Bronchial epithelial cell (primary cell): ENCODE measurements at places on chromosomes 11 and 22. TPM values are rescaled to one million over a fixed set of nuclear protein-coding genes. Genes with fewer than 3 reads are reported as not detected.

DNA sequence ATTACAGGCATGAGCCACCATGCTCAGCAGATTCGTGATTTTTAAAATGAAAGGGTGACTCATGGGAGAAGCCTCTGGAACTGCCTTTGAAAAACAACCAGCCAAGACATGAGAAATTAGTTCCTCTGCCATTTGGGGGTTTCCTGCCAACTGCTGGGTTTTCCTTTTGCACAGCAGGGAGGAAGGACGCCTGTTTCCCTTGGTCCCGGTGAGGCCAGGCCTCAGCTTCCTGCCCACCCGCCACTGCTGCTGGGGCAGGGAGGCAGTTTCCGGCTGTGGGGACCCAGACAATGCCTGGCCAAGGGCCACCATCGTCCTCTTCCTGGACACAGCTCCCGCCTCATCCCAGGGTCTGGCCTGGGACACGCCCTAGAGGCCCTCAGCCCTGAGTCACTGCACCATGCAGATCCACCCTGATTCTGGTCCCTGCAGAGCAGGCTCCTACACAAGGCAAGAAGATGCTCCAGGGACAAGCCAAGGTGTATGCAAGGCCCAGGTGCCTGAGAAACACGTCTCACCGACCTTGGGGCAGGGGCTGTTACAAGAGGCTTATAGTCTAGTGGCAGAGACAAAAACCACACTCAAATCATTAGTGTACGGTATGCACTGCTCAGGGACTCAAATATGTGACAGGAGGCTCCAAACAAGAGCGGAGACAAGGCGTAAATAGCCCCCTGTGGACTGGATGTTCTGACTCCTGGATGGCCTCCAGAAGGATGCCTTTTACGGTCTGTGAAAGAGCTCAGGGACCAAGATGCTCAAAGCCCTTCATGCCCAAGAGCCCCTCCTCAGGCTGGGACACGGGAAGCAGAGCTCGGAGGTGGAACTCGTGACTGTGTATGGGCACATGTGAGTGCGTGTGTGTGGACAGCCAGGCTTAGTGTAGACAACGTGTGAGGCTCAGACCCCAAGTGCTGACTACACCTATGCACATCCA, 10.0 kb downstream of the PPM1F start:
- DNase-seq, result peak; percentile 83

DNA sequence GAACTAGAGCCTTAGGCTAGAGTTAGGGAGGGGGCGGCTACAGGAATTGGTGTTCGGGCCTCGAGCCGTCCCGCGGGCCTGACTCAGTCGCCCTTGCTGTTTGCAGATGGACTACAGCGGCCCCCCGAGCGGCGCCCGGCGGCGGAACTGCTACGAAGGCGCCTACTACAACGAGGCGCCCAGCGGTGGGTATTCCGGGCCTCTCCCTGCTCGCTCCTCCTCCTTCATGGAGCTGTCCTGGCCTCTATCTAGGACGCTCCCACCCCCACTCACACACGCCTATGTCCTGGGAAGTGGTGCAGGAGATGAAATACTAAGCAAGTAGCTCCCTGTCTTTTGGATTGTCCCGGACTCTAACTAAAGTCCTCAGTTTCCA, 1.4 kb downstream of the MYOD1 start:
- DNase-seq, result no peak

DNA sequence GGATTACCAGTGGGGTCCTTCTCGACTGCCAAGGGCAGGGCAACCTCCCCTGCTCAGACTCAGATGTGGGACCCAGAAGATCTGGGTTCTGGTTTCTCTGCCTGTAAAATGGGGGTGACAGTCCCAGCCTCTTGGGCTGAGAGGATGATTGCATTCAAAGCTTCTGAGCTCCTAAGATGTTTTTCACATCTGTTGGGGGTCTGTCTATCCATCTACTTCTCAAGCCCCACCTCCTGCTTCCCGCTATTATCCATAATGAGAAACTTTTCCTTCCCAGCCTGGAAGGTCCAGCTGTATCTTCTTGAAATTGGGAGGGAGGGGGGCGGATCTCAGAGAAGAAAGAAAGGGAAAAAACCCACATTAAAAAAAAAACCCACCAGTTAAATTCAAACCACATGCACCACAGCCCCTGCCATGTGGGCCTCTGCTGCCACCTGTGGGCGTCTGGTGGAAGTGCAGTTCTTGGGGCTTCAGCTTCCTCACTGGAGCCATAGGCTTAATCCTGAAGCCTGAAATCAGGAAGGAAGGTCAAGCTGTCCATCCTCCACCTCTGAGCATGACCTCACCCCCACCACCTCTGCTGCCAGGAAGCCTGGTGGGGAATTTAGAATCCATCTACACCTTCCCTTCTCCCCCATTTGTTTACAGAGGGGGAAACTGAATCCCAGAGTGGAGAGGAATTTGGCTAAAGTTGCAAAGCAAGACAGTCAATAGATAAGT, 27.3 kb downstream of the ARHGEF17 start:
- peak; percentile 57 for DNase-seq

GRCh38 chr11:87967459-87967858, 207.8 kb downstream of the RAB38 start:
- no peak for DNase-seq

- no peak for DNase-seq
Measured at GRCh38 chr11:10798330-10798928, 10.3 kb downstream of the EIF4G2 start.

GRCh38 chr22:43343670-43344519, 723 bp upstream of the SCUBE1 start:
- DNase-seq, result no peak

DNA sequence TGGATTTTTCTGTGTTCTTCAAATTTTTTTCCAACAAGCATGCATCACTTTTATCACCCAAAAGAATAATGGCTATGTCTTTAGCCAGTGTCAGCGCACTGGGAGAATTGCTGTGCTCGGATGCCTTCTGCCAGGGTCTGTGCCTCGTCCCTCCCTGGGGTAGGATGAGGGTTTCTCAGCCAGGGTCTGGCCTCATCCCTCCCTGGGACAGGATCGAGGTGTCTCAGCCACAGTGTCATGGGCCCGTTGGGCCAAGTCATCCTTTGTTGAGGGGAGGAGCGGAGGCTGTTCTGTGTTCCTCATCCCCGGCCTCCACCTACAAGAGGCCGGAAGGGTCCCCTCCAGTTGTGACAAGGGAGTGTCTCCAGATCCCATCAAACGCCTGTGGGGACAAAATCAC, 22.7 kb downstream of the LINC01488 start:
- DNase-seq, result no peak

DNA sequence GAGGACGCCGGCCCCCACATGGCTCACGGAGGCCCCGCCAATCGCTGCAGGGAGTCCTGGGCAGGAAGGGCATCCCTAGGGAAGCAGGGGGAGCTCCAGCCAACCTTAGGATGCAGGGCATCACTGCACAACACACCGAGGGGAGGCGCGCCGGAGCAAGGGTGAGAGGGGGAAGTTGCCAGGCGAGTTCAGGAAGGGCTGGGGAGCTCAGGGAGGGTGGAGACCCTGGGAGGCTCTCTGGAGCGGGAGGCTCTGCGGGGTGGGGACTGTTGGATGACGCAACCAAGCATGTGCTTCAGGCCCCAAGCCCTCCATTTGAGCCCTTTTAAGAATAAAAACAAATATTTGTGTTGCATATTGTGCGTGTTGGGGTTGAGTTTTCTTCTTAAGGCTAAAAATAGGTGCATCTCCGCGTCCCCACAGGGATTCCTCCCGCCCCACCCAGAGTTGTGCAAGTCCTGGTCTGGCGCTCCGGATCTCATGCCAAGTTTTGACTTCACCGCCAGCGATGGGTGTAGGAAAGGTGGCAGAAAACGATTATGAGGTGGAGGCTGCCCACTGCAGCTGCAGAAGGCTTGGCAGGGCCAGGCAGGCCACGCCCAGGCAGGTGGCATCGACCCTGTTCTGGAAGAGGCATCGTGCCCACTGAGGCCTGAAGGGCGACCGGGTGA, 65.2 kb downstream of the WNT7B start:
- DNase-seq, result peak; percentile 65

DNA sequence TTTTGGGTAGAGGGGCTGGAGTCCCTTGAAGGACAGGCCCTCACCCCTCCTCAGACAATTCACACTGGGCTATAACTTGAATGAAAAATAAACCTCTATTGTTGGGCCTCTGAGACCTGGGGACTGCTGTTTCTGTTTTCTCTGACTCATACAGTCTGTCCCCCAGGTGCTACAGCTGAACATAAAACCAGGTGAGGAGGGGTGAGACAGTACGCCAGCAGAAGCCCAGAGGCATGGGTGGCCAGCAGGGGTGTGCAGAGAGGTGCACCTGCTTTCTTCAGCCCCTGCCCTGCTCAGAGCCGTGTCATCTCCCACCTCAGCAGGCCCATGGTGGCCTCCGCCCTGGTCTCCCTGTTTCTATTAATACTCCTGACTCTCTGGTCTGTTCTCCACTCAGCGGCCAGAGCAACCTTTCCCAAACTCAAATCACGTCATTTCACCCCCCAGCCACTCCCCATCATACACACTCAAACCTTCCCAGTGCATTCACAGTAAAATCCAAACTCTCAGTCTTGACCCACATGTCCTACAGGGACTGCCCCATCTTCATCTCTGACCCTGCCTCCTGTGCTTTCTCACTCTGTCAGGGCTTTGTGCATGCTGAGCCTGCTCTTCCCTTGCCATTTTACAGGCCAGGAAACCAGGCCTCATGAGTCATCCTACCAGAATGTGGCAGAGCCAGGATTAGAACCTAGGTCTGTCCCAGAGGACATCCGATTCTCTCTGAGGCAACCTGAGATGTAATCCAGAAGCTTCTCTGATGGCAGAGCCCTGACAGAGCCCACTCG, 5.4 kb upstream of the IL2RB start:
- peak; percentile 25 for DNase-seq

- DNase-seq, result no peak
Measured at GRCh38 chr11:115407496-115407895, 96.7 kb downstream of the CADM1 start.

- DNase-seq, result peak; percentile 92
Measured at GRCh38 chr11:103609117-103610066, 427.0 kb upstream of the DDI1 start.

GRCh38 chr22:45284705-45285262, at the start of gene UPK3A:
Gene UPK3A, plus strand, starts transcription at chr22:45284949. Its CDS starts 65 bp downstream, at chr22:45285014.
- no peak for DNase-seq

- peak; percentile 58 for DNase-seq
Measured at GRCh38 chr11:85961930-85962363, 106.8 kb downstream of the CCDC83 start.

- no peak for DNase-seq
Measured at GRCh38 chr11:44408711-44409470, 99.0 kb upstream of the ALX4 start.

DNA sequence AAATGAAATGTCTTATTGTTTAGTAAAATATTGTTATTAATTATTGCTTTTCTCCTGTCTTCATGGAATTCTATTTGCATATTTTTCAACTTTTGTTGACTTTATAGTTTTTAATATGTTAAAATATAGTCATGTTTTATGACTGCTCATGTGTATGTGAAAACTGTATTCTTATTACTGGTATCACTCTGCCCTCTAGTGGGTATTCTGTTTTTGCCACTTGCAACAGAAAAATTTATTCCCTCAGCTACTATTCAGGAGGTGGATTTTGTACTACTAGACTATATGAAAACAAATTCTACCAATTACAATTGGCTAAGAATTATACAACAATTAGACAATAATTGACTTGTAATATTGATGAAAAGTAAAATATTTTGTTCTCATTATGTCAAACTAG, 45.0 kb downstream of the OR4C6 start:
- DNase-seq, result peak; percentile 52

DNA sequence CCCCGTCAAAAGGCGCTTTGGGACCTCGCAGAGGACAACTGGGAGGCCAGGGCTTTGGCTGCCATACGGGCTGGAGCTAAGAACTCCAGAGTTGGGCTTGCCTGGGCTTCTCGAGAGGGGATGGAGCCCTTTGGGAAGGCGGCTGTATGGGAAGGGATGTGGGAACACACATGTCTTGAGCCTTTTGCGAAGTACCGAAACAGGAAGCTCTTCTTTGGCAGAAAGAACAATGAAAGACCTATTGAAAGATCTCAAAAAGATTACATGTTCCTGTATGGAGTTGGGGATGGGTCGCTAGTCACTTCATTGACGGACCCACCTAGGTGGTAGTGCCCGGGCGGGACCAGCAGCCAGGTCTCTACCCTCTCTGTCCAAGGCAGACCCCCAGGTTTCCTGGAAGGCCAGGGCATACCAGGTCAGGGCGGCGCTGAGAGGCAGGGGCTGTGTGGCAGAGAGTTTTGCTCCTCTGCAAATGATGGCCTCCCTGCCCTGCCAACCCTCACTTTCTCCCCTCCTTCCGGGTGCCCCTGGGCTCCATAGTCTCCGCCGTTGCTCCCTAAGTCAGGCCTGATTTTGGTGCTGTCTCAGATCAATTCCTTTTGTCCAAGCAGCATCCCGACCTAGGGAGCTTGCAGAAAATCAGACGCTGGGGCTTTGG, 1.0 kb downstream of the ST14 start:
- no peak for DNase-seq

DNA sequence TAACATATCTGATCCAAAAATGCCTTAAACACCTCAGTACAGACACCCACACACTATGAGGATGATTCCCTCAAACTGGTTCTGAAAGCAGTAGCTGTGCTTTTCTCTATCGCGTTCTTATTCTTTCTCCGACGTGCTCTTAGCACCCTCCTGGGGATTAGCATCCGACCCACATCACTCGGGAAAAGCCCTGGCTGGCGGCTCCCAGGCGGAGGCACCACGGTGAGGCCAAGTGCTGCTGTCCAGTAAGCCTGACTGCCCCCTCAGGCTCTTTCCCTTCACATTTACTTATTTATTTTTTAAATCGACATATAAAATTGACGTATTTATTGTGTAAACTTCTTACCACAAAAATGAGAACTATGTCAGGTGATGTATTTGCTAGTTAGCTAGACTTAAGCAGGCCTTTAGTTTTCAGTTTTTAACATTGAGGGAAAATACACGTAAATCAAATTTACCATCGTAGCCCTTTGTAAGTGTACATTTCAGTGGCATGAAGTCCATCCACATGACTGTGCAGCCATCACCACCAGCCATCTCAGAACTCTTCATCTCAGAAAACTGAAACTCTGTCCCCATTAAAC, 19.2 kb downstream of the TBX1 start:
- DNase-seq, result no peak

DNA sequence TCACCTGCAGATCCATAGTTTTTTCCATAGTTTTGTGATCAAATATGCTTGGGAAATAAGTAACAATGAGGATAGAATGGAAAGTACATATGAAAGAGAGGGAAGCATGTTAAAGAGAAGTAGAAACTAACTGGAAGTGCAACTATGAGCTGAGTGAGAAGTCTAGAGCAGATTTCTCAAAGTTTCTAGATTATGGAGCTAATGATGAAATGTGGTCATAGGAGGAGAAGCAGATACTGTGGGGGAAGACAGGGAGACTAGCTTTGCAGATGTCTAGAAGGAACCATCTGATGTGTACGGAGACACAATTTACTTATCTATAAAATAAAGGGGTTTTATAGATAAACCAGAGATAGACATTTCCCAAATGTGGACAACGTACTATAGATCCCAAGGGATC, 37.1 kb downstream of the RELT start:
- DNase-seq, result no peak

The PTPRCAP gene
- total RNA-seq, result 0.26 and 0.51 TPM in 2 replicates

The MN1 gene
- total RNA-seq, result 1.3 and 2.0 TPM in 2 replicates

The APOC3 gene
- total RNA-seq, result not detected in 2 replicates

The FAU gene
- total RNA-seq, result 439 and 539 TPM in 2 replicates

The OR1S1 gene
- not detected in 2 replicates for total RNA-seq

The FXYD2 gene
- not detected in 2 replicates for total RNA-seq

The MS4A4A gene
- not detected in 2 replicates for total RNA-seq

The VSTM5 gene
- 0.51 and 0.79 TPM in 2 replicates for total RNA-seq

The RCOR2 gene
- total RNA-seq, result 1.2 and 2.4 TPM in 2 replicates

The SYT7 gene
- total RNA-seq, result 21.1 and 34.4 TPM in 2 replicates

The LMNTD2 gene
- 0.90 and 1.1 TPM in 2 replicates for total RNA-seq

The NXPE1 gene
- not detected in 2 replicates for total RNA-seq

The SBF1 gene
- total RNA-seq, result 123 and 129 TPM in 2 replicates

The SHISAL1 gene
- under 0.01 and 0.26 TPM in 2 replicates for total RNA-seq

The TMEM151A gene
- not detected in 2 replicates for total RNA-seq

The OR5A1 gene
- total RNA-seq, result not detected in 2 replicates

The SCGB1C1 gene
- total RNA-seq, result not detected in 2 replicates

The SPINDOC gene
- total RNA-seq, result 3.4 and 6.7 TPM in 2 replicates

The GDPD4 gene
- total RNA-seq, result not detected in 2 replicates
